Dermis microvascular lymphatic vessel endothelial cell (primary cell): ENCODE measurements at places on chromosomes 3 and 15. TPM values are rescaled to one million over a fixed set of nuclear protein-coding genes. Genes with fewer than 3 reads are reported as not detected.

The ROBO1 gene
- 0.51 and 0.64 TPM in 2 replicates for total RNA-seq

DNA sequence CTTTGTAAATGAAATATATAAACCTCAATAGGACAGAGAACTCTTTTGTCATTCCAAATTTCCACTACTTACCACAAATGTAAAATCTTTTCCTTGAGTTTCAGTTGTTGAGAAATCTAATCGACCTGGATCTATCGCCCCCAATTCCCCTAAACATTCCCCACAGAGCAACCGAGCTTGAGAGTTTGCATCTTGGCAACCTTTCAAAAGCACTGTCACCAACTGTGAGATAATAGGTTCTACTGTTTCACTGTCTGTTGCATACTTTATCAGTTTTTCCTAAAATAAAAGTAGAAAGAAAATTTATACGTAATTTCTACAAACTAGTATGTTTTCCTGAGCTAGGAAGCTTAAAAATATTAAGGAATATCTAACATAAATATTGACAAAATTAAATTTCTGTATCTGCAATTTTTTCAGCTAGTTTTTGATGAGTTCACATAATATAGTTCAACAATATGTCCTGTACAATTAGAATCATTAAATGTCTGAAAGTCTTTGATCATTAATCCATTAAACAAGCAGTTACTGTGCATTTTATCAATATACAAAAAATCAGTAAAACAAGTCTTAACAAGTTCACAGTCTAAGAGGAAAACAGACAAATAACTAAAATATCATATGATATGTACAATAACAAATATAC, 54.5 kb downstream of the ATR start:
- no peak for DNase-seq

- DNase-seq = no peak
Observed at GRCh38 chr3:167712445-167712844, 22.2 kb downstream of the PDCD10 start.

The WNT5A gene
- 0.77 and 5.8 TPM in 2 replicates for total RNA-seq

DNA sequence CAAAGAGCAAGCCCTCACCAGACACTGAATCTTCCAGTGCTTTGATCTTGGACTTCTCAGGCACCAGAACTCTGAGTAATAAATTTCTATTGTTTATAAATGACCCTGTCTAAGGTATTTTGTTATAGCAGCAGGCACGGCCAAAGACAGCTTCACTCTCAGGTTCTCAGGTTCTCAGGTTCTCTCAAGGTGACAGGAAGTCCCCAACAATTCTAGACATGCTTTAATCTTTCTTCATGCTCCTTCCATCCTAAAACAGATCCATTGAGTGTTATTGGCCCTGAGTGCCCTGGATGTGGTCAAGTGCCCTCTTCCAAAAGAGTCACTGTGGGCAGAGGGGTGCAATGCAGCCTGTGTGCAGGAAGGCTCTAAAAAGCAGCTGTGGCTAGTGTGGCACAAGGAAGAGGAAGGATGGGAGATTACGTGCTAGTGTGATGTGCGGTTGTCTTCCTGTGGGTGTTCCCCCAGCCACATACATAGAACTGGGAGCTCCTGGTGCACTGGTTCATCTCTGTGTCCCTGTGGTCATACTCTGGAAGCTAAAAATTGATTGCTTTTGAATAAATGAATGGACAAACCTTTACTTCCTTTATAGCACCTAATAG, 11.0 kb upstream of the RAB7A start:
- DNase-seq = no peak

- DNase-seq = no peak
Observed at GRCh38 chr3:111238885-111239284, 167.3 kb downstream of the NECTIN3 start.

DNA sequence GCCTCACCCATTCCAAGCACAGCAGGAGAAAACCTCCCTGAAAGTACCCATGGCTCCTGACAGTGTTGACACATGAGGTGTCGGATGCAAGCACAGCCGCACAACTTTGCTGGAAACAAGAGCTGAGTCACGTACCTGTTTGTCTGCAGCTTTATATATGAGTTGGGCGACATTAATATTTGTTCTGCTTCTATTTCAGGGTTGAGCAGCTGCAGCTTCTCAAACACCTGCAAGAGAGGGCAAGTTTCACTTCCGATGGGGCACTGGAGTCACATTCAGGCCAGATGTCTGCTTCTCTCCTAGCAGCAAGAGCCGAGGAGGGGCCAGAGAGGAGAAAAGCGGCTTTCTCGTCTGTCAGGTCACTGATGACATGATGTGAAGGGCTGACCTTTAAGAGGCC, 88.0 kb downstream of the NUP210 start:
- no peak for DNase-seq

DNA sequence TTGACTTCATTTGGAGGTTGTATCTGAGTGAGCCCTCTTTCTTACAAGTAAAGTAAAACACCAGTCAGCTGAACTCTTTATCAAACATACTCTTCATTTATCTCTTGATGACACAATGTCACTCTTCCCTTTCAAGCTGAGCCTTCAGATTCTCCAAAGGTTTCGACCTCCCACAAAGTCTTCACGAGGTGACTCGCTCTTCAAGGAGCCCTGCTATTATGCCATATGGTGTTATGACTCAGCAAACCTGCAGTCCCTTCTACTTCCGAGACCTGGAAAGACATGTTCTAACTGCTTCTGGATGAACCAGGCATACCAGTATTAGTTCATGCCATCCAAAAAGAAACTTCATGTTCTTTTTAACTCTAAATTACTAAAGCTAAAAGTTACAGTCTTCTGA, 23.1 kb downstream of the AADAC start:
- peak; percentile 59 for DNase-seq

GRCh38 chr3:159158213-159158612, 356.4 kb downstream of the MFSD1 start:
- peak; percentile 91 for DNase-seq
